NCI-H446 treated with DMSO at 0.1 percent for 48 hours (cell line): ENCODE measurements at places on chromosomes 6 and 20.

GRCh38 chr6:35368038-35368887, 25.9 kb downstream of the PPARD start:
- no peak for DNase-seq

DNA sequence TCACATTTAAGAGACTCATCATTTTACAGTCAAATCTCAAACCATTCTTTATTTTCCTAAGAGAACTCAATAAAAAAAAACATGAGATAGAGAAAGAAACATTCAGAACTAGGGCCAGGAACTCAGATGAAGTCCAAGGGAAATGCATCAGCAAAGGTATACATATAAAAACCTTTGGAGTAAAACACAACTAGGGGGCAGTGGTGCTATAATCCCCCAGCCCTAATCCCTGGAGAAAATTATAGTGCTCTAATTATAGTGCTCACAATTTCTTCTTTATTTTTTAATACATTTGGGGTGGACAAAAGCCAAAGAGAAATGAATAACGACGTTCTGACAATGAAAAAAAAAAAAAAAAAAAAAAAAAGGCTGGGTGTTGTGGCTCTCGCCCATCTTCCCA, 100.6 kb upstream of the EMILIN3 start:
- no peak for DNase-seq

DNA sequence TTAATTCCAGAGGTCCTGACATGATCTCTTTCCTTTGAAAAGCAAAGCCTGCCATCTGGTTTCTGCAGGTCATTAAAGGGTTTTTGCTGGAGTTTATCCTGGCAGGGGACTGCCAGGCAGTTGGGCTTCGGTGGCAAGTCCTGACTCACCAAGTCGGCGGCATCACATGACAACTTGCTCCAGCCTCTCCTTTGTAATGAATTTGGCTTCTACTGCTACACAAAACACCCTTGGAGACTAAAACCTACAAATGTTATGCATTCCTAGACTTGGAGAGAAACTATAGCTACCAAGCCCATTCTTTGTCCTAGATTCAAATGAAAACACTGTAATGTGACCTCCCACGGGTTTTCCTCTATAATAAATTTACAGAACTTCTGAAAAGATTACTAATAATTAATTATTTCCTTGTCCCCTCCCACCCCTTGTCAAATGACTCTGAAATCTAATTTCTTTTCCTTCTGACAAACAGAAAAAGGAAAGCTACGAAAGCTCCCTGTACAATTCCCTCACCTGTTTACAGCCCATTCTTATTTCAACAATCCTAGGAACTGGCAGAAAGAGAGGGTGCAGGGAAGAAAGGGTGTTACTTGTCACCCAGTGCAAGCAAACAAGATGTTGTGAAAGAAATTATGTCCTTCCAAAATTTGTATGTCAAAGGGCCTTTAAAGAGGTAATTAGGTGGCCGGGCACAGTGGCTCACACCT, 62.9 kb downstream of the QRSL1 start:
- peak; percentile 83 for DNase-seq

- no peak for DNase-seq
Measured at GRCh38 chr6:148295261-148295887, 47.3 kb upstream of the SASH1 start.
